ENCODE measurements at places on chromosomes 7 and 10.

- DNase-seq, result no peak
Measured at GRCh38 chr10:91287276-91287675, 66.8 kb downstream of the PCGF5 start.

GRCh38 chr10:1666147-1666546 lies 71.2 kb downstream of the ADARB2 start:
- DNase-seq, result no peak

DNA sequence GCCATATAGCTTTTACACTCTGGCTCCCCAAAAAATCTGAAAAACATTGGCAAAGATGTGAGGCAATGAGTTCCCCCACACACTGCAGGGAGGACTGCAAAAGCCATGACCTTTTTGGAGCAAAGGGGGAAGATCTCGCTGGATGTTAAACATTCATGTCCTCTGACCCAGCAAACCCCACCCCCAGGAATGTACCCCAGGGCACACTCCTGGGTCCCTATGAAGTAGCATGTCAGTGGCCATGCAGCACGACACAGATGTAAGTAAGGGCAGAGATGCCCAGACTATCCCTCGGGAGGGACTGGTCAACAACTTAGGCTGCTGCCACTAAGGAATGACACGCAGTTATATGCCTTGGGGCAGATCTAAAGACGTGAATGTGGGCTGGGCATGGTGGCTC lies 100.6 kb downstream of the DLG5 start:
- no peak for DNase-seq

DNA sequence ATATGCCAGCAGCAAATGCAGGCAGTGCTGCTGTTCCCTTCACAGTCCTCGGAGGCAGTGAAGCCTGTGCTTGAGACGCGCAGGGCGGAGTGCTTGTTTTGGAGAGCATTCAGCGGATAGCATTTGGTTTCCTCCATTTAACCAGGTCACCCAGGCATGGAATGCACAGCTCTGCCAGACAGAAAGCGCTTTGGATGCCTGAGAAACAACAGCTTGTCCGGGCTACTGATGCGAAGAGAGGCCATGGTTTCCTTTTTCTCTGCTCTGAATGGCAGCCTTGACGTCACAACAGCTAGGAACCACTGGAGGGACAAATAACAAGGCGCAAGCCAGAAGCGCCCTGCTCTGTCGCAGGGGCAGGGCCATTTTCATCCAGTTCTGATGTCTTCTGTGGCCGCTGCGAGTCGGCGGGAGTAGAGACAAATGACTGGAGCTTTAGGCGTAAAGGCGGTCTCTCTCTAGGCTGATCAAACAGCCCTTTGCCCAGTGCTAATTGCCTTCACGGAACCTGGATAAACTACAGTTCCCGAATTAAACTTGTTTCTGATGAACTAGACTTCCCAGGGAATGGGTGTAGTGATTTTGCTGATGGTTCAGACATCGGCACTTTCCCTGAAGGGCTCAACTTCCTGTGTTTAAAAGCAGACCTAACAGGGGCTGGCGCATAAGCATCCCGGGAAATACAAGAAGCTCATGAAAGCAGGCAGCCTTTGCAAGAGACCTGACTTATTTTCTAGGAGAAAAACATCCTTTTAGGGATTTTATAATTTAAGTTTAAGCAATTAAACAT lies 187.6 kb upstream of the KLF14 start:
- no peak for DNase-seq

GRCh38 chr7:86833360-86833759 lies 189.7 kb downstream of the GRM3 start:
- no peak for DNase-seq

DNA sequence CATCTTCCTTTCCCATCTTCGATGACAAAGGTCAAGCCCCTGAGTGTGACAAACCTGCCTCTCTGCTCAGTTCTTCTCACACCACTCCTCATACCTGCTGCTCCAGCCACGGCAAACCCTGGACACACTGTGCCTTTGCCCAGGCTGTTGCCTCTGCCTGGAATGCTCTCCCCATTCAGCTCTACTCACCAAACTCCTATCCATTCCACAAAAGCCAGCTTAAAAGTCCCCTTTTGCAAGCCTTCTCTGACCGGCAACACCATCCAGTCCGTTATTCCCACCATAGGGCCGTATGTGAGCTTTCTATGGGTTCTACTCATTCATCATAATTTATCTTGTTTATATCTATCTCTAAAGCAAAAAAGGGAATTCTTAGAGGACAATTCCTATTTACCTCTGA lies 15.2 kb downstream of the GFRA1 start:
- no peak for DNase-seq

Measured in activated T-cell treated with anti-CD3 and anti-CD28 coated beads, Interleukin-2, amount 50 U/mL, for 24 hours (primary cell).